ENCODE measurements at places on chromosomes 2 and 18. TPM values are rescaled to one million over a fixed set of nuclear protein-coding genes. Genes with fewer than 3 reads are reported as not detected.

The SLC9A4 gene
- 0.06 TPM for polyA plus RNA-seq

The HTR2B gene
- polyA plus RNA-seq, result 0.46 TPM

The CXCR1 gene
- polyA plus RNA-seq, result 0.18 TPM

The GKN2 gene
- polyA plus RNA-seq, result 1.5 TPM

The ASTL gene
- polyA plus RNA-seq, result 0.30 TPM

The SMARCAL1 gene
- 29.5 TPM for polyA plus RNA-seq

The FSHR gene
- not detected for polyA plus RNA-seq

The PDE11A gene
- 0.39 TPM for polyA plus RNA-seq

The FASTKD1 gene
- 42.6 TPM for polyA plus RNA-seq

The MOCOS gene
- polyA plus RNA-seq, result 1.3 TPM

The RFTN2 gene
- 29.0 TPM for polyA plus RNA-seq

The KANSL1L gene
- 45.6 TPM for polyA plus RNA-seq

The CCDC102B gene
- polyA plus RNA-seq, result 10.6 TPM

The VWA3B gene
- polyA plus RNA-seq, result 4.6 TPM

The NT5DC4 gene
- polyA plus RNA-seq, result not detected

The CYTIP gene
- 1.1 TPM for polyA plus RNA-seq

The TXNDC9 gene
- polyA plus RNA-seq, result 35.5 TPM

The CROCC2 gene
- polyA plus RNA-seq, result 1.2 TPM

The ASXL3 gene
- 12.9 TPM for polyA plus RNA-seq

The DNAJC5G gene
- polyA plus RNA-seq, result 0.35 TPM

The SATB2 gene
- 3.3 TPM for polyA plus RNA-seq

The CD302 gene
- polyA plus RNA-seq, result 56.7 TPM

The ALK gene
- polyA plus RNA-seq, result 0.06 TPM

The NPPC gene
- polyA plus RNA-seq, result 0.14 TPM

The IL1RN gene
- 1.3 TPM for polyA plus RNA-seq

The GBX2 gene
- polyA plus RNA-seq, result 0.06 TPM
